ENCODE measurements at places on chromosomes 11 and 22.

GRCh38 chr11:73194593-73194992, 23.5 kb upstream of the P2RY2 start:
- DNase-seq = no peak

DNA sequence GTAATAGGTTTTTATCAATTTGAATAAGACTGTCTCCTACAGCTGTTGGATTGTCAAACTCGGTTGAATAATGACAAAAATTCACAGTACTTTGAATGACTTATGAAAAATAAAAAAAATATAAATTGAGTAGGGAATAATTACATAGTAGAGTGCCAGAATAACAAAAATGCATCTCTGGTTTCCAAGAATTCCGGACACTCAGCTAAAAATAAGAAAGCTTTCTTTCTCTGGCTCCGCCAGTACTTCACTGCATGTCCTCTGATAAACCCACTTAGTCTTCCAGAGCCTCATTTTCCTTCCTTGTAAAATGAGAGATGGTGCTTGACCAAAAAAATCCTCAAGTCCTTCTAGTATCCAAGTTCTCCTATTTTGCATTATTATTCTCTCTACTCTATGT, 374.6 kb upstream of the LUZP2 start:
- no peak for DNase-seq

GRCh38 chr22:24554313-24555164, at the start of gene GUCD1:
Gene GUCD1 (minus strand): TSS chr22:24555138. CDS start chr22:24554991, 147 bp downstream.
- no peak for DNase-seq

DNA sequence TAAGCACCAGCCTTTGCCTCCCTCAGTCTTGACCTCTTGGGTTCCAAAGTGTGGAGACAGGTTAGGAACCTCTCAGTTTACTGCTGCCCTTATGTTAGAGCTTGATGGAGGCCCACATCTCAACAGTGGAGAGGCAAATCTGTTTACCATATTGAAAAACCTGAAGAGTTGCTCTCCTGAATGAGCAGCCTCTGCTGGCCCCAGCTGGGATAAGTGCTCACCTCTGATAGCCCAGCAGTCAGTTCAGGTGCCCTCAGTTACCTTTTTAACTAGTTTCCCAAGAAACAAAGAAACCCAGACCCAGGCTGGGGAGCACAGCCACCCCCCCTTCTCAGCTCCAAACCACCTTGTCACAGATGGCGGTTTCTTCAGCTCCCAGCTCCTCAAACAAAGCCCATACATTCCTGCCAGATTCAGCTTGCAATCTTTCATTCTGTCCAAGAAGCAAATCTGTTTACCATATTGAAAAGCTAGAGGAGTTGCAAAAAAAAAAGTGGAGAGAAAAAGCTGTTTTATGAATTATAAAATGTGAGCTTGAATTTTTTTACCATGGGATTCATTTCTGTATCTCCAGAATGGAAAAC, 57.2 kb downstream of the PPFIBP2 start:
- DNase-seq = no peak

DNA sequence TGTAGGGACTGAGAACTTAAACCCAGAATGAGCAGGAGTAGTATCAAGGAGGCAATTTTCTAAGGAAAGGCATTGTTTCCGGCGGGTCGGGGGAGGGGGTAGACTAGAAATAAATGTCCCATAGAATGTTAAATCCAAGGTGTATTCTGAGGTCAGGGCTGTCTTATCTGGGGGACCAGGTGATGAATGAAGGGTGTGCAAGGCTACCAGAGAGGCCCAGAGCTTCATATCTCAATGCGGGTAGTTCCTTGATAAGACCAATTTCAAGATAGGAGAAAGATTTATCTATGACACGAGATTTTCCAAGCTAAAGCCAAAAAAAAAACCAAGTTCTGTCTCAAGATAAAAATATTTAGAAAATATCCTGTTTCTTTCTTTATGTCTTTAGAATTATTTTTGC, 8.3 kb upstream of the RCE1 start:
- DNase-seq = no peak

DNA sequence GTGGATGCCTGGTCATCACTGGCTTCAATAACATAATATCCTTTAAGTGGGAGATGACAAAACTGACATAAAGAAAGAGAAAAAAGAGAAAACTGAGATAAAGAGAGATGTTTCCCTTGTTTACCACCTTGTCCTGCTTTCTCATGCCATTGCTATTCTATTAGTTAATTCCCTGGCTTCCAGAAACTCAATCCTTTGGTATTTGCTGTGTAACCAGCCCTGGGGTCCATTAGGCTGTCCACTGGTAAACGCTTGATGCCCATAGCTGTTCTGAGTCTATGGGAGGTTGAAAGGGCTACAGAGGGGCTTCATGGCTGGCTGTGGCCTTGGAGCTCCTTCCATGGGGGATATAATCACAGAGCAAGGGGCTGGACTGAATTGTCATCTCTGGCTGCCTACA, 243.4 kb upstream of the PLET1 start:
- DNase-seq = no peak

- DNase-seq = no peak
These were observed 876.8 kb upstream of the TENM4 start for GRCh38 chr11:80317612-80318011.

- DNase-seq = no peak
These were observed 370.9 kb downstream of the TBC1D22A start for GRCh38 chr22:47133061-47133969.

- no peak for DNase-seq
These were observed 331.8 kb downstream of the DYNC2H1 start for GRCh38 chr11:103441021-103441420.

- no peak for DNase-seq
These were observed 179.2 kb upstream of the ZBED5 start for GRCh38 chr11:11036848-11037732.

GRCh38 chr22:34897126-34897525, 168.8 kb upstream of the ISX start:
- DNase-seq = no peak

GRCh38 chr11:67119585-67120391, 725 bp downstream of the KDM2A start:
- no peak for DNase-seq

DNA sequence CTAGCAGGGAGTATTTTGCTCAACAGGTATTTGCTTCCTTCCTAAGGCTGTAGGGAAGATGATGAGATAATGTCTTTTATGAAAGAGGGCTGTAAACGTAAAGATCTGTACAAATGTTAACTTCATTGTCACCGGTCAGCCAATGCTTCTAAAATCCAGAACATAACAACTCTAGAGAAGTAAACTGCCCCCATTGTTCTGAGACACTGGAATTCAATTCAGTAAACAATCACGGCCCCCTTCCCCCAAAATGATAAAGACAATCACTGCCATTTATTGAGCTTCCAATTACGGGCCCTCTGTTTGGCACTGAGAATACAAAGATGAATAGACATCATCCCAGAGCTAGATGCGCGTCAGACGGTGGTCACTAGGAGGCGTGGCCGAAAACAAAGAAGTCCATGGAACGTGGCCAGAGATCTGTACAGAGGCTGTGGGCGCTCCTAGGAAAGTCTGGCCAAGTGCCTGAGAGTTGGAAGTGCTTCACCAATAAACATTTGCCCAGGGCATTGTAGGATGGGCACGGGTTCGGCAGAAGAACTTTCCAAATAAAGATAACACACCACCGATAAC, 576 bp downstream of the TMEM258 start:
- peak; percentile 75 for DNase-seq

Measured in AG09319 (cell line).